Stimulated activated CD8-positive, alpha-beta memory T cell treated with anti-CD3 and anti-CD28 coated beads, Interleukin-7, amount 100 ng/mL, for 4 hours (primary cell): ENCODE measurements at places on chromosomes 4 and X.

- no peak for DNase-seq
These were observed 98.8 kb upstream of the CLNK start for GRCh38 chr4:10783351-10783750.

DNA sequence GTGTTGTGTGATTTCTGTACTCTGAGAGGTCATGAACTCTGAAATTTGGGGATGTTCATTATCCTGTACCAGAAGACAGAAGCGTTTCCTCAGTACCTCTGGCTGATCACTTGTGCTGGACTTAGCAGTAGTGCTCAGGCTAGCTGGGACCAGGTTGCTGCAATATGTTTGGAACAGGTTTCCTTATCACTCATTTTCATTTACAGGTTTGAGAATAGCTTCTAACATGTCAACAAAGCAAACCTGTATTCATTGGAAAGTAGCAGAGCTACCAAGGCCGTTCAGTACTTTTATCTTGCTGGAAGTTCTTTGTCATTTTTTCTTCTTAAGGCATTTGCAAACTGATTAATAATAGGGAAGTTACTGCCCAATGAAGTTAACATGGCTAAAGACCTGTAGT is 242.9 kb upstream of the ANKRD50 start:
- no peak for DNase-seq

- DNase-seq = no peak
These were observed 35.2 kb downstream of the EDNRA start for GRCh38 chr4:147516133-147516532.

GRCh38 chr4:92969650-92970379 is 666.0 kb downstream of the GRID2 start:
- no peak for DNase-seq

DNA sequence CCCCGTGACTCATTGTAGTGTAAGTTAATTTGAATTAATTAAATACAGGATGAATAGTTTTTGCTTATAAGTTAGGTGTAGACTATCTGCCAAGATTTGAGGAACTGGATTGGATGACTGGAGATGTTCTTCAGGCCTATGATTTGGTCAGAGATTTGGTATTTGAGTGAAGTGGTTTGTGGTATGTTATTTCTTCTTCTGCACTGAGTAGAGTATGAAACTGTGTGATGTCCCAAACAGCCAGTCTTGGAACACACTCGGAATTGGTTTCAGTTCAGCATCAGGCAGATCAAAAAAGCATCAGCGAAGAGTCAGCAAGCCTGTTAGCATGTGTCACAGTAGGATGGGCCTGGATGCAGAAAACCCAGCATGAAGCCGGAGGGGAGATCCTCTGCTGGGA is 294.1 kb downstream of the ARHGAP10 start:
- DNase-seq = no peak

DNA sequence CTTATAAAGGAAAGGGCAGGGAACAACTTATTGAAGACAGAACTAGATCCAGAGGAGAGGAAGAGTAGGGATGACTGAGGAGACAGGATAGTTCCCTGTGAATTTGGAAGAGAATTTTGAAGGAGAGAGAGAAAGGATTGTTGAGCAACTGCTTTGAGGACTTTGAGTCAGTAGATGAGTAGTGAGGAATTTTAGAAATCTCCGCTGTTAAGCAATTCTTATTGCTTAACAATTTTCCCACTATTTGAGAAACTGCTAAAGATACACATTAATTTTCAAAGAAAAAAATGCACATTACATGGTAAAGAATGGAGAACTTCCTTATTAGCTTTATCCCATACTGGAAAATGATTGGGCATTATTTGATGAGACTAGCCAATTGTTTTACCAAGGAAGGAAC is 116.3 kb upstream of the NRK start:
- no peak for DNase-seq

DNA sequence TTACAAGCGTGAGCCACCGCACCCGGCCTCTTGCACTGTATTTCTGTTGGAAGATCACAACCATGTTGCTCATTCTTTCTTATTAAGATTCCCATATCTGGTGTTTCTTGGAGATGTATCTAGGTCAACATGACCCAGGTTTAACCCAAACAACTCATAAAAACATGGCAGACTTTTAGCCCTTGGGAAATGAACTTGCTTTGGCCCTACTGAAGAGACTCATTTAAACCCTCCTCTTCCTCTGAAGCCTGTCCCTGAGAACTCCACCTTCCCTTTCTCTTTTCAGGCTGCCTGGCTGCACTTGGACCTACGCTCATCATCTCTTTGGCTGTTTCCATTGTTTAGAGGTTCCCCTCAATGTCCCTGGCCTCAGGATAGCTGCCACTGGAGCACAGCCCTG is 22.8 kb upstream of the OPN1LW start:
- DNase-seq = no peak

GRCh38 chr4:176236946-176237345 is 32.1 kb downstream of the ASB5 start:
- DNase-seq = no peak

- no peak for DNase-seq
These were observed 20.1 kb downstream of the ETNPPL start for GRCh38 chr4:108742451-108743420.

DNA sequence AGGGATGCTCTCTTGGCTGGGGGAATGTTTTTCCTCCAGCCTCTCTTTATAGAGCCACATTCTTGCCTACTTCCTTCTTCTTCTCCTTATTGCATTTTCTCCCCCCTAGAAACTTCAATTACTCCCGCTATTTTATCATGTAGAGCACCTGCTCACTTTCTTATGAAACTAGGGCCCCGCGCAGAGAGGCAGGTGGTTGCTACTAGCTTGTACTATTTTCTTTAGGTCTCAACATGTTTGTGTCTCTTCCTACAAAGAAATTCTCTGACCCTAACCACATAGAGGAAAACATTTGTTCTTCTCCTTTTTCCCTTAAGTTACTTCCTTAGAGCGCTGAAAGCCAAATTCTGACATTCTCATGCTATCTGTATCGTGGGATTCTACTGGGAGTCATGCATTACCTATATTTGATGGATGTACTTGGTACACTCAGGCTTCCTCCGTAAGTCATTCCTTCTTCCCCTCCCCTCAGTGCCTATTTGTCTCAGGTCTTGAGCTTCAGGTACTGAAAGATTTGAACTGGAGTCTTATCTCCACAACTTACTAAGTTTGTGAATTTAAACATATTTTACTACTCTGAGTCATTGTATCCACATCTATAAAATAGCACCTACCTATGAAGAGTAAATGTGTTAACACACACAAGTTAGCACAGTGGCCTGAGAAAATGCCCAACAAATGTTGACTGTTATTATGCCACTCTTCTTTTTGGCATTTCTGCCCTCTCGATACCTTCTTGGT is 159.1 kb upstream of the LEF1 start:
- DNase-seq = no peak

GRCh38 chr4:98528882-98529281 is 129.5 kb downstream of the TSPAN5 start:
- no peak for DNase-seq

DNA sequence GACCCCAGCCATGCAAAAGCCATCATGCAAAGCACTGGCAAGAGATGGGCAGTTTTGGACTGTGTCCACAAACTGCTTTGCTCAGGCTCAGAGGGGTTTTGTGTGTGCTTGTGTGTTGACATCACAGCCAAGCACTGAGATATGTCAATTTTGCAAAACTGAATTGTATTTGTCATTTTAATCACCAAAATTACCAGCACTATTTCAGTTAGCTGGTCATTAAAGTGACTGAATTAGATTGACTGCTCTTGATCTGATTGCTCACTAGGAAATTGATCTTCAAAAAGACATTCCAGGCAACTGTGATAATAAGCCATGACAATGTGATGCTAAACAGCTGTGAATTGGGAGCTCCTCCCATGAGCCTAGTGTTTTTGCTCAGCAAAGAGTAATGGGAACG is 337.3 kb upstream of the GNPDA2 start:
- no peak for DNase-seq

GRCh38 chr4:82648356-82648755 is 86.6 kb upstream of the TMEM150C start:
- DNase-seq = no peak

DNA sequence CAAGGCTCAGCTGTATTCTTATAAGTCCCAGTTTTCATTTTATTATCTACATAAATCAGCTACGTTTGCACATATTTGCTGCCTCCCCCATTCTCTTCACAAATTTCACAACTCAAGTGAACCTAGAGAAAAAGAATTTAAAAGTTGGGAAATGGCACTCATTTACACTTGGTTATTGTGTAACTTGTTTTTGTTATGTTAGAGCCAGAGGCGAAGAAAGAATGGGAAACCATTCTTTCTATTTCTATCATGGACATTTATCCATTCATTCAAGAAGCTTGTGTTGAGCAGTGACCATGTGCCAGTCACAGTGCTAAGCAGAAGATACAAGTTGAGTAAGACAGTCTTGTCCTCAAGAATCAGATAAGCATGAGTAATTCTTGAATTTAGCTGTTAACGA is 13.5 kb downstream of the LIAS start:
- no peak for DNase-seq

DNA sequence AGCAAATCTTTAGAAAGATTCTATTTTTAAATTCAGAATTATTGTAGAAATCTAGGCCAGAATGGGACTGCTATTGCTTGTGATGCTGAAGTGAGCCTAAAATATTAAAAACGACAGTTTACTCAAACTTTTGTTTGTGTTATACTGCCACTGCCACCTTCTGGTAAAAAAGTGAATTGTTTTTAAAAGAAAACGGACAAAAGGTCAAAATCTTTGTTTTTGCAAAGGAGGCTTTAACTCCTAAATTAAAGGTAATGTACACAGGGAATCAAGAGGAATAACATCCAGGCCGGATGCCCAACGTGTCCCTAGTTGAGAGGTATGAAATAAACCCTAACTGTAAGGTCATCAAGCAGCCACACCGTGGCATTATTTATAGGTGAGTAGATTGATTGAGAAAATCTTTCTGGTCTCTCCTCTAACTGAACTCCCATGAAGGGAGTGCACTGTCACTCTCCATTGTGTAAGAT is 338.3 kb upstream of the GALNT7 start:
- DNase-seq = no peak

GRCh38 chr4:75658876-75659275 is 14.3 kb downstream of the G3BP2 start:
- no peak for DNase-seq

DNA sequence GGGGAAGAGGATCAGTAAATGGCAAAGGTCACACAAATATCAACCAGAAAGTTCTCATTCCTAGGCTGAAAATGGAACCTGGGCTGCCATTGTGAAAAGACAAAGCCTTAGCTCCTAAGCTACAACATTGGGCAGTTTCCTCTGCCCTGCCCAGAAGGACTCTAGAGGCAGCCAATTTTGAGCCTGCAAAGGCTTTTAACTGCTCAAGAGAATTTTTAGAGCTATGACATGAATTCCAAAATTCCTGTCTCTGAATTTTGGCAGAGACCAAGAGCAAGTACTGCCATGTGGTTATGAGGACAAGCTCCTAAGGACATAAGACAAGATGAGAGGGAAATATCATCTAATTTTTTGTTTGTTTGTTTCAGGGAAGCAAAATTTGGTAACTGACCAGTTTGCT is 29.6 kb upstream of the IGFBP7 start:
- no peak for DNase-seq

- DNase-seq = no peak
These were observed 73.3 kb downstream of the MTMR1 start for GRCh38 chrX:150766351-150767044.

GRCh38 chr4:47839259-47839658 is 1.4 kb upstream of the CORIN start:
- DNase-seq = no peak

- no peak for DNase-seq
These were observed 1.1 kb downstream of the SRPX2 start for GRCh38 chrX:100645106-100645505.

GRCh38 chr4:89788206-89789072 is 48.5 kb downstream of the SNCA start:
- no peak for DNase-seq

GRCh38 chr4:174005422-174005821 is 278.0 kb downstream of the FBXO8 start:
- DNase-seq = no peak

GRCh38 chrX:115571712-115572111 is 10.7 kb downstream of the PLS3 start:
- DNase-seq = no peak

GRCh38 chr4:74114234-74114633 is 15.2 kb upstream of the CXCL2 start:
- DNase-seq = no peak

DNA sequence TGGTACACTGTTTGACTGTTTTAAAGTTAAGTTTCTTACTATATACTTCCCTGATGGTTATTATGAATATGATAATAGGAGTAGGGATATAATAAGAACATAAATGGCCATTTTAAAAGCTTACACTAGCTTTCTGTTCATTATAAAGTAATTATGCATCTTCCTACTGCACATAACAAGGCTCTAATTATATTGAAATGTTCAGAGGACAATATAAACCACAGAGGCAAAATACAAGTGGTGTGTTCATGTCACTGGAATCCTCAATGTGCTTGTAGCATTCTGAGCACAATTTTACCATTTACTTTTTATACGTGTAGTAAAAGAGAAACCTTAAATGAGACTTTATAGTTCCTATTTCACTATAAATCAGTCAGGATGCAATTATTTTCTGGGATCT is 268.3 kb downstream of the TMA16 start:
- no peak for DNase-seq

GRCh38 chr4:8135666-8136065 is 22.9 kb downstream of the ABLIM2 start:
- no peak for DNase-seq

DNA sequence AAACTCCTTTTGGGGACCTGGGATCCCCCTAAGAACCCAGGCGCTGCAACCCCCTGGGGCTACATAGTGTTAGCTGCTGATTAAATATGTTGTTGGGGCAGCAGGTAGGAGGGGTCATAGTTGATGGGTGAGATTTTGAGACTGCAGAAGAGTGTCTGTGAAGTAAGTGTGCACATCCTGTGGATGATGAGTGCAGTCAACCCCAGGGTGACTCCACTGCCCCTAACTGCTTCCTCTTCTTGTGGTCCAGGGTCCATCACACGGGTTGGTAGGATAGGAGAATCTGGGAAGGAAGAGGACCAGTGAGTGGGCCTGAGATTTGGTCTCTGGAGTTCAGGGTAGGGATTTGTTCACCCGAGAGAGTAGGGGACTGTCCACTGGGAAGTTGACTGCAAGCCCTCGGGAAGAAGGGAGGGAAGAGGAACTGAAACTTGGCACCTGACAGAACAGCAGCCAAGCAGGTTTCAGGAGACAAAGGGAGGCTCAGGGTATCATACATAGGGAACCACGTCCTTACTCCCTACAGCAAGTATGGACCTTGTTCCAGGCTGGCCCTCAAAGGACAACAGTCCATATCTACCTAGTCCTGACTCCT is 8.5 kb downstream of the DLG3 start:
- no peak for DNase-seq

DNA sequence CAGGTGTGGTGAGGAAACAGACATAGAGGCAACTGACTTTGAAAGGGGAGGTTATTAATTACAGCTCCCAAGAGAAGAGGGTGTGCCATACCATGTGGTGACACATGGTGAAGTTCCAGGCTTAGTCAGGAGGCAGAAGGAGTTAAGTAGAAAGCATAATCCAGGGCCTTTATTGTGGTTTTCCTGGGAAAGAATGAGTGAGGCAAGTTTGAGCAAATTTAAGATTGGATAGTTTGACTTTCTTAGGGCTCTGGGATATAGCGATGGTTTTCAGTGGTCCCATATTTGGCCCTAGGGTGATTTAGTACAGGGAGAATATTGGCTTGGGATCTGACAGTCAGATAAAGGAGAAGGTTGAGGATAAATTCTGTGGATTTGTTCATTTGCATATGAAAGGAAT is 495.9 kb upstream of the FSTL5 start:
- no peak for DNase-seq
